Amniotic epithelial cell (primary cell): ENCODE measurements at places on chromosomes 2 and 18.

- no peak for DNase-seq
Measured at GRCh38 chr2:36663295-36663694, 33.2 kb upstream of the VIT start.

DNA sequence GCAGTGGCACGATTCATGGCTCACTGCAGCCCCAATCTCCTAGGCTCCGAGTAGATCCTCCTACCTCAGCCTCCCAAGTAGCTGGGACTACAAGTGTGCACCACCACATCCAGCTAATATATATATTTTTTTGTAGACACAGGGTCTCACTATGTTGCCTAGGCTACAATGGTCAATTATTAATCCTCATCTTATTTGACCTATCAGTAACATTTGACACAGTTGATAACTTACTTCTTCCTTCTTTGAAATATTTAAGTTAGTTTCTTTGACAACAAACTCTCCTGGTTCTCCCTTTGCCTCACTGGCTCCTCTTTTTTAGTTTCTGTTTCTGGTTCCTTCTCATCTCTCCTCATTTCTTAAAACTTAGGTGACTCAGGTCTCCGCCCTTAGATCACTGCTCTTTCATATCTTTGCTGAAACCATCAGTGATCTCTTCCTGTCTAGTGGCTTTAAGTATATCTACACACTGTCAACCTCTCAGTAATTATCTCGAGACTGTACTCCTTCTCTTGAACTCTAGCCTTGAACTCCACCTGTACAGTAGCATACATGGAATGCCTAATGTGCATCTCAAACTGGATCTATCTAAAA is 11.5 kb downstream of the PGAP1 start:
- no peak for DNase-seq

DNA sequence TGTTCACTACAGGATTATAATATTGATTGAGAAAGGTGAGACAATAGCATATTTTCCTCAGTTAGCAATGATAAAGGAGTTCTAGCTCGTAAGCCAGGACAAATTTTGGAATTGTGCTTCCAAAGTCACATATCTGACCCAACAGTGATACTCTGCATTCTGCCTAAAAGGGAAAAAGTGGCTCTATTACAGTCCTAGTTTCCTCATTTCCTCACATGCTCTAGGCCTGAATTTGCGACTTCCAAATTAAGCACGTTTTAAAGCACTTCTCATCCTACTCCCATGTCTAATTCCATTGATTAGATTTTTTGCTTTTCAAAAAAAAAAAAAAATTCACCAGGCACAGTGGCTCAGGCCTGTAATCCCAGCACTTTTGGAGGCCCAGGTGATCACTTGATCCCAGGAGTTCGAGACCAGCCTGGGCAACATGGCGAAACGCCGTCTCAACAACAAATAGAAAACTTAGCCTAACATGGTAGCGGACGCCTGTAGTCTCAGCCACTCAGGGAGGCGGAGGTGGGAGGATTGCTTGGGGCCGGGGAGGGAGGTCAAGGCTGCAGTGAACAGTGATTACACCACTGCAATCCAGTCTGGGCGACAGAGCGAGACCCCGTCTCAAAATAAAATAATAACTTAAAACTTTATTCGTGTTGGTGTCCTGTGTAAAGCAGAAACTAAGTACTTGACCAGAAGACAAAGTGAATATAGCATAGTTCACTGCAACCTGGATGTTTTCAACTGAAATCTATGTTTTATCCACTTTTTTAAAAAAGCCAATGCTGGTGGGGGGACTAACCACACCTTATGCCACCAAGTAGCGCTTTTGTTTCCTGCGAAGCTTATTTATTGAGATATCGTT is 1.5 kb downstream of the ESCO1 start:
- peak; percentile 27 for DNase-seq

DNA sequence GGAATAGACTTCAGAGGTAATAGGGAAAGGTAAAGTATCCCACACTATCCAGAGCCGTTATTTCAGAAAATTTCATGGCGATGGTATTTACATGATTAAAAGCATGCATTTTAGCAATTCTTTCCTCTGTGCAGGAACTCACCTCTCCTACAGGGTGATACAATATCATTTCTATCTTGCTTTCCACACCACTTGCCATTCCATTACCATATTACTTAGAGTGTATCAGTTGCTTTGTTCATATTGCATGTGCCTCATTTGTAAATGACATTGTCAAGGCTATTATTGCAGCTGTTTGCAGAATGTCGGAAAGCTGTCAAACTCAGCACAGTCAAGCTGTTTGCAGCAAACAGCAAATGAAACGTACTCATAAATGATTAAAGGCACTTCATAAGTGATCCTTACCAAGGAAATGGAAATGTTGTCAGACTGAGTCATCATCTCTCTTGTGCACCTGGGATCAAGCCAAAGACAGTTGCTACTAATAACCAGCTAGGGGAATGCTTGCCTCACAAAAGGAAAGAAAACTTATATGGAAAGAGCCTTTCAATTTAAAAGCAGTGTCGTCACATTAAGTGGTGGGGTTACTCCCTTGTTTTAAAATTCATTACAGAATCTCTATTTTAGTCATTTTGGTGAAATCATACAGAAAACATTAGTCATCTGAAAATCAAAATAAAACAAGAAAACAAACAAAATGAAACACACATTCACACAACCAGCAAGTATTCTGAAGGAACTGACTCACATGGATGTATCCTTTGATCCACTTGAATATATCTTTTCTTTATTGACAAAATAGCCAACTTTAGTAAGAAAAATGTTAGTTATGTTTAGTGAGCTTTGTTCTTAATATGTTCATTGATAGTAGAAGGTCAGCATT is 1064.1 kb upstream of the CNTNAP5 start:
- DNase-seq = no peak

DNA sequence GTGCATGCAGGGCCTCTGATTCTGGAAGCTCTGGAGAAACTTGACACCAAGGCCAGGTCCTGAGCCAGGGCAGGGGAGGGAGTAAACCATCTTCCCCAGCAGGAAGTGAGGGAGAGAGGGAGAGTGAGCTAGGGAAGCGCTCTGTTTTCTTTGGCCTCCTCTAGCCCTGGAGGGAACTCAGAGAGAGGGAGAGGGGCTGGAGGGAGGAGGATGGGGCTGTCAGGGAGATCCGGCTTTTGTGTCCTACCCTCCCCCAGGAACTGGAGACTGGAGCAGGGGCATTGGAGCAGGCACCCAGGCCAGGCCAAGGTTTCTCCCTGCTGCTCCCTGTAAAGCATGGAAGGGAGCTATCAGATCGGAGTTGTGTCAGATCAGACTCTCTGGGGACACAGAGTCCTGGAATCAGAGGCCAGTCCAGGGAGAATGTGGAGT is 22.7 kb upstream of the PKDCC start:
- DNase-seq = peak; percentile 57

GRCh38 chr2:173521450-173522192 is 166.9 kb downstream of the CDCA7 start:
- no peak for DNase-seq

- peak; percentile 88 for DNase-seq
Measured at GRCh38 chr2:235002198-235003095, 50.6 kb downstream of the SH3BP4 start.

- DNase-seq = no peak
Measured at GRCh38 chr2:50273003-50273402, 758.9 kb downstream of the NRXN1 start.

DNA sequence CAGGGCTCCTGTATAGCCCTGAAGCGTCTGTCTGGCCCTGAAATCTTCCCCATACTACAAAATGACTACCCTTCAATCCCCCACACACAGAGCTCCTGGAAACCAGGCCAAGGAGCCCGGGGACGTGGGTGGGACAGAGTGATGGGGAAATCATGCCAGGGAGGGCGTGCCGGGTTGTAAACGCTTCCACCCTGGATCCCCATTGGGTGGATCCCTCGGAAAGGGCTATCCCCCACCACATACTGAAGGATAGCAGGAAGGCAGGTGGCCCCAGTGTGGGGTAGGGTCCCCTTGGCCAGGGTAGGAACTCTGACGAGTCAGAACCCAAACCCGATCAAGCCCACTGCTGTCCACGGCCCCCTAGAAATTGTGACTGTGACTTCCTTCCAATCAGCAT is 91.7 kb downstream of the INHBB start:
- no peak for DNase-seq
